Hematopoietic multipotent progenitor cell (in vitro differentiated cells): ENCODE measurements at places on chromosomes 1 and 21. TPM values are rescaled to one million over a fixed set of nuclear protein-coding genes. Genes with fewer than 3 reads are reported as not detected.

DNA sequence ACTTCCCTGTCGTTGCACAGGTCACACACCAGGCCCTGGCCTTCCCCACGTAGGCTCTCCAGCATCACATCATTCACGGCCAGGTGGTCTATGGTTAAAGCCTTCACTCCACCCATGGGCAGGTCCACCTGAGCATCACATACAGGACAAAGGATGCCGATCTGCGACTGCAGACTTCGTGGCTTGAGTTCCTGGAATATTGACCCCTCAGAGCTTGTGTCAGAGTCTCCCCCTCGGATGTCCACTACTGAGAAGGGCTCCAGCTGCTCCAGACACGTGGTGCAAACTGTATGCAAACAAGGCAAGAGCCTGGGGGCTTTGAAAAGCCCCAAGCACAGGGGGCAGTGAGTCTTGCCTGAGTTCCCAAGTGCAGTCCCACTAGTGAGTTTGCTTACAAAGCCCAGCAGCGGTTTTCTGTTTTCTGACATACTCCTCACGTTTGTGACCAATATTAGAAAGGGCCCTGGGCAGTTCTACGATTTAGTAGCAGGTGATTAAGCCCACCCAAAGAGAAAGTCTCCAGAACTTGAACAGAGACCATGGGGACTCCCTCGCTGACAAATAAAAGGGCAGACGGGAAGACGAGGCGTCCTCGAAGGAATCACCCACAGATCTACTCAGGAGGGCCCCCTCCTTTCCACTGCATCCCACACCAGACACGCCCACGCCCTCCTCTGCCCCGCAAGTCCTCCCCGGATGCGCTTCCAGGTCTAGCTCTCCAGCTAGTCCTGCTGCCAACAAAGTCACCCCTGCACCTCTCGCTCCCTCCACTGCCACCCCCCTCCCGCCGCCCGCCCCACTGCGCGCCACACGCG, 568 bp downstream of the TRIM45 start:
- DNase-seq: no peak

DNA sequence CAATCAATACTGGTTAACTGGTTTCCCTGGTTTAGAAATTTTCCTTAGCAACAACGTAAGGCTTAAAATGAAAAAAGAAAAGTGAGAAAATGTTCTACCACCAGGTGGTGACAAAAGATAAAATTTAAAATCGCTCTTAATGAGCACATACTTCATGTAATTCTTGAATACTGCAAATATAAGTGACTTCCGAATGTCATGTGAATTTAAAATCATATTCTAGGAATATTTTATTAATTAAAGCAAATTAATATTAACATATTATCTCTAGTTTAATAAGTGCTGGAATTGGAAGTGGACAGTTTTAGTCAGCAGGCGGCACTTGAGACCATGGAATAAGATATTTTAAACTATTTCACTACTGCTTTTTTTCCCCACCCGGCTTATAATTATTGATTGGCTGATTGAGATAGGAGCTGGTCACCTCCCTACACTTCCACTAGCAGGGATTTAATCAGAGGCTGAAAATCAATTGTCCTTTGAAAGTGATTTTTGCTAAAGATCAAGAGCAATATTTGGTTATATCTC, 5.0 kb upstream of the ADAMTS1 start:
- peak; percentile 39 for DNase-seq

GRCh38 chr21:43689556-43690337, 29.2 kb upstream of the PDXK start:
- no peak for DNase-seq

Gene AMIGO1
- total RNA-seq: 1.1 TPM

Gene GSTM1
- not detected for total RNA-seq

Gene UTS2
- total RNA-seq: not detected

GRCh38 chr21:14617871-14618270, 71.8 kb upstream of the SAMSN1 start:
- DNase-seq: no peak

DNA sequence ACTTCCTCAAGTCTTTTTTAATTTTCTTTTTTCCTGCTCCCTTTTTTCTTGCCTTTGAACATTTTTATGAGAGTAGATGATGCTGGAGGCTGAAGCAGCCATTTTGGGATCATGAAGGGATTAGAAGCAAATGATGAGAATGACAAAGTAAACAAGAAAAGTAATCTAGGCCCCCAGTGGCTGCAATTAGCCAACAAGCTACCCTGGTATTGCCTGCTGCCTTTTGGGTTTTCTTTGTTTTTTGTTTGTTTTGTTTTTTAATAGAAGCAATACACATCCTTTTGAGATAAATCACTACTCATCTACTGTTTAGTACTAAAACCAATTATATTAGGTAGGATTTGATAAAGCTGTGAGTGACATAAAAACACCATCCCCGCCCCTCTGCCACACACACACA, 280.7 kb upstream of the ADGRL2 start:
- DNase-seq: no peak

GRCh38 chr1:111154021-111154999, 14.3 kb downstream of the CEPT1 start:
- peak; percentile 14 for DNase-seq

Gene PRDX6
- 90.2 TPM for total RNA-seq

Gene NBPF14
- 47.4 TPM for total RNA-seq

GRCh38 chr1:200626853-200627534, 6.4 kb upstream of the KIF14 start:
- DNase-seq: no peak

DNA sequence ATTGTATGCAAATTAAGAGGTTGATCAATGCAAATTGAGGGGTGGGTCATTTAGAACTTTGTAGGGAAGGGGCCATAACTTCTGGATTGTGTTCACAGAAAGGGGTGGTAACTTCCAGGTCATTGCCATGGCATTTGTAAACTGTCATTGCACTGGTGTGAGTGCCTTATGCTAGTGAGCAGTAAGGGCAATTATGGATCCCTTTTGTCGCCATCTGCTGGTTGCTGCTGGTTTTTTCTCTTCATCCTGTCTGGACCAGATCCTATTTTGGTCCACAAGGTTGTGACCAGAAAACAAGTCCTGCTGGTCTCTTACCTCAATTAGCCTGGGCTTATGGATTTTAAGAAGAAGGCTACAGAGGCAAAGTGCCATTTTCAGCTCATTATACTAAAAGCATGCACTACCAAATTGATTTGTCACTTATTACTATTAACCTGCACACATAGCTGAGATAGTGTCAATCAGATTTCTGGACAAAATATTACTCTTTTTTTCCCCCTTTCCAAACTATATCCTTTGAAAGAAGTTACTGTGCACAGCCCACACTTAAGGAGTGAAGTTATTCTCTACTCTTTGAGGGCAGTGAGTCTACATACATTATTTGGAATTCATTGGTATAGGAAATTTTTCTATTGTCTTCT, 196.2 kb downstream of the ZC3H11B start:
- peak; percentile 57 for DNase-seq

DNA sequence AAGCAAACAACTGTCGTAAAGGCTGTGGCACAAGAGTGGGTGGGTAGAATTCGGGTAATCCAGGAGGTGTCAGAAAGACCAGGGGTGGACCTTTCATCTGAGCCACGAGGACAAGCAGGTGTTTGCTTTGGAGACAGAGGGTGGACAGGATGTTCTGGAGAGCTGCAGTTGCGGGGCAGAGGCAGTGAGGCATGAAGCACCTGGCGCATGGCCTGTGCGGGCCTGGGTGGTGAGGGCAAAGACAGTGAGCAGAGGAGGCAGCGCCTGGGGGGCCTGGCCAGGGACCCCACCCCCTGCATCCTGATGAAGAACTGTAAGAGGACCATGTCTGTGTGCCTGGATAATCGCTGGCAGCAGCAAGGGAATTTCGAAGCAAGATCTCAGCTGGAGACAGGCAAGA, 24.9 kb downstream of the KIF26B start:
- DNase-seq: no peak

- DNase-seq: no peak
These were observed 28.0 kb upstream of the H3-3A start for GRCh38 chr1:226034482-226034881.

DNA sequence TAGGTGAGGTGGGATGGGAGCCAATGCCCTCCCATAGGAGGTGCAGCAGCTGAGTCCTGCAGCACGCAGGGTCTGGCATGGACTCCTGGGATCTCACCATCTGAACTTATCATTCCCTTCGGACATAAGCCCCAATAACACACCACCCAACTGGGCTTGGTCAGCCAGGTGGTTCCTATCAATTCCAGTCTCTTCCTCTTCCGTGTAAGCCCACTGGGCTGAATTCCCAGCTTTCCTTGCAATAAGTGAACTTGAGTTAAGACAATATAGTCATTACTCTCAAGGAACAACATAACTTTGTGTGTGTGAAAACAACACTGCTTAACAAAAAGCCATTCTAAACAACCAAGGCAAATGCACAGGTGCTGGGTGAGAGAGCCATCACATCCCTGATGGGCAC, 86.6 kb upstream of the EDN2 start:
- DNase-seq: no peak

DNA sequence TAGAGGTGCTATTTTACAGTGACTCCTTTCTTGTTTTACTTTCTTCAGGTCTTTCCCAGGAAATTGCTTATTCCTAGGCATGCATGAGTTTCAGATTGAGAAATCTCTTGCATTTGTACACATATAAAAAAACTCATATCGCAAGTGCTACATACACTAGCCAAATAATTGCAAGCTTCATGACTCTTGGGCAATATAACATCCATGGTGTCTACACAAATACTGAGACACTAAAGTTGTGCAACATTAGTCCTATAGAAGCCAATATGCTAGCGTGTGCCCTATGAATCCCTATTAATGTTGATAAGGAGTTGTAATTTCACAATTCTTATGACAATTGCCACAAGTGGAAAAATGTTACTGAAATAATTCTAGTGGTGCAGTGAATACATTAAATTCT, 591.0 kb downstream of the ADGRL2 start:
- DNase-seq: no peak

Gene RXRG
- total RNA-seq: not detected

- DNase-seq: no peak
These were observed 89.6 kb upstream of the ETS2 start for GRCh38 chr21:38716088-38716487.

- no peak for DNase-seq
These were observed 6.0 kb upstream of the PPIE start for GRCh38 chr1:39732730-39733129.

DNA sequence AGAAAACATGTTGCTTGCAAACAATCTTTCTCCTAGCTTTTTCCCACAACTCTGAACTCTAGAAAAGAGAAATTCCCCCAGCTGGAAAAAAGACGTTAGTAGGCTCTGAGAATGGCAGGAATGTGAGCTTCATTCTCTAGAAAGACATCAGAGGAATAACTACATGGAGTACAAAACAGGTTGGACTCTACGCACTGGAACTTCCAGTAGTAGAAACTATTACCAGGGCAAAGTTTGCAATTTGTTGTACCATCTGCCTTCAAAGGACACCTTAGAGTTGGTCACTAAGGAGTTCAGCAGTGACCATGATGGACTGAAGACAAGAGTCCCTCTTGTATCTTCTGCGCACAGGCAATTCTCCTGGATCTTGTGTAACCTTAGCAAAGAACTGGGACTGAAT, 60.9 kb downstream of the SLC35D1 start:
- DNase-seq: no peak

Gene OR6K3
- not detected for total RNA-seq

DNA sequence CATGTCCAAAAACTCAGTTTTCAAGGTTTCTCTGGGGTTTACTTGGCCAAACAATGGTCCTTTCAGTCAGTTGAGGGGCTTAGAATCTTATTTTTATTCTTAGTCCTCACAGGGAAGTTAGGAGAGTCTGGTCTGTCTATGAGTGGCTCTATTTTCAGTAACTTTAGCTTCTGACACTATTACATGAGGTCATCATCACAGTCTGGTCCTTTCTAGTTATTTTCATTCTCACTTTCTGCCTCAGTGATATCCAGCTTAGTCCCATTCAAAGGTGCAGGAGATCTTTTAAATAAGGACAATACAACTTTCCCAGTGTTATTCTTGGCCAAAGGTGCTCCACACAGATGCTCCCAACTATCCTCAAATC, 30.0 kb upstream of the FGGY start:
- no peak for DNase-seq

- DNase-seq: no peak
These were observed 187.8 kb downstream of the LRRIQ3 start for GRCh38 chr1:74010206-74010605.

Gene SZT2
- 47.7 TPM for total RNA-seq

Gene LYSMD1
- total RNA-seq: 2.4 TPM

Gene GJB3
- under 0.01 TPM for total RNA-seq

GRCh38 chr1:209673631-209674417, 1.4 kb upstream of the G0S2 start:
- no peak for DNase-seq

DNA sequence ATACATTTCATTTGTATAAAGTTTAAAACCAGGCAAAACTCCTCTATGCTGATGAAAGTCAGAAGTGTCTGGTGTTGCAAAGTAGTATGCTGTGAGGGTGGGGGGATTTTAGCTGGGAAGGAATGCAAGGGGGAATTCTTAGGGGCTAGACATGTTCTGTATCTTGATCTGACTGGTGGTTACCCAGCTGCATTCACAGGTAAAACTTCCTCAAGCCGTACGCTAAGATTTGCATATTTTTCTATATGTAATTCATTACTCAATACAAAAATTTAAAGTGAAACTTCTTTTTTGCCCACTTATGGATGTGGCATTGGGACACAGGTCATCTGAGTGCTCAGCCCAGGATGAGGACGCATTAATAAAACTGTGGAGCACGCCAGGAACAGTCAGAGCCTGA, 323.3 kb downstream of the PAPPA2 start:
- no peak for DNase-seq

DNA sequence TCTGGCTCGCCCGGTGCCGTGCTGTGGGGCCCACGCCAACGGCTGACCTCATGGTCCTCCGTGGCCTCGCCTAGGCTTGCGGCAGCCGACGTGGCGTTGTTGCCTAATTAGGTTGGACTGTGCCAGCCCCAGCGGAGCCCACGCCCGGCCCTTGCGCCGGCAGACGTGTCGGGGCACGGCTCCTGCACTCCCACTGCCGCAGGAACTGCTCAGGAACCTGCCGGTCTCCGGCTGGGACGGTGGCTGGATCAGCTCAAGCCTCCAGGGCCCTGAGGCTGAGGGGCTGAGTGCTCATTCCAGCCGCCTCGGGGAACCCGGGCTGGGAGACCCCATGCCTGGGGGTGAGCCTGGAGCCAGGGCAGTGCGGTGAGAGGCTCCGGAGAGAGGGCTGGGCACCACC, 16.1 kb upstream of the PEX10 start:
- no peak for DNase-seq

Gene ALPL
- 0.81 TPM for total RNA-seq

- DNase-seq: no peak
These were observed 997 bp upstream of the SIM2 start for GRCh38 chr21:36697851-36698384.

GRCh38 chr1:31830511-31830910, 14.7 kb upstream of the SPOCD1 start:
- DNase-seq: no peak

DNA sequence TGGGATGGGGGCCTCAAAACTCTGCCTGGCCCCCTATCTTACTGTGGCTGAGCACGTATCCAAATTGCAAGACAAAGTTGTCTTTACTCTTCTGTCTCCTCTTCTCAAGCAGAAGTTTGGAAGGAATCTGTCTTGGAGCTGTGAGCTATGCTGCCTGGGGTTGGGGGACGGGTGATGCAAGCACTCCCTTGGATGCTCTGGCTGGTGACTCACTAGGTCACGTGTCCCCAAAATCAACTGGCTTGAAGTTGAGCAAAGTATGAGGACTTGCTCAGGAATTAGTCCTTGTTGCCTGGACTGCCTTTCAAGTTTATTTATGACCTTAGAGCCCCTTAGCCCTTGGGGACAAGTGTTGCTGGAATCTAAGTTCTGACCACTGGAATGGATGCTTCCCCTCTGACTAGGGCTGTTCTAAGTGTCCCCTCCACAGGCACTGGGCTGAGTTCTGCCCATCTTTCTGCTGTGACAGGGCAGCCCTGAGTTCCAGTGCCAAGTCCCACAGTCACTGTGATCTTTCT, 269.5 kb downstream of the HHAT start:
- peak; percentile 57 for DNase-seq

Gene RHBG
- total RNA-seq: not detected
